ENCODE measurements at places on chromosomes 7 and 10. TPM values are rescaled to one million over a fixed set of nuclear protein-coding genes. Genes with fewer than 3 reads are reported as not detected.

DNA sequence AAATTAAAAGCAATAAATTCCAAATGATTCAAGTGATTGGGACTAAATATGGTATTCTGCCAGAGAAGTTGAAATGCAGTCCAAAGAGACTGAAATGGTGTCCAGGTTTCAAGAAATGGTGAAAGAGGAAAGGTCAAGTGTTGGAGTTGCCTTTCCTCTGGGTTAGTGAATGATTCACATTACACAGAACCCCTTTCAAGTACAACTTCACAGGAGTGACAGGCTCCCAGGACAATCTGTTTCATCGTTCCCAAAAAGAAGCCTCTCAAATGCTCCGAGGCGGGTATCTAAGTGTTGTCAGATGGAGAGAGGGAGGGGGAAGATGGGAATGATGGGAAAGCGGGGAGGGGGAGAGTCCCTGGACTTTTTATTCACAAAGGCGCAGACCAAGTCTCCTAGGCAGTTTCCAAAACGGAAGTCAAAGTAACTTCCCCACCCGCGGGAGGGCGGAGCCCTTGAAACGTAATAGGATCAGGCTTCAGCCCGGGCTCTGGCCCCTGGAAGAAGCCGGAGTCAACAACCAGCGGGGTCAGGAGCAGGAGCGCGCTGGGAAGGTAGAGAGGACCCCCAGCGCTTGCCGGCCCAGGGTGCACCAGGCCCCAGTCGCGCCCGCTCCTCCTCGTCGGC lies 754 bp downstream of the SLC25A13 start:
- peak; percentile 79 for DNase-seq

DNA sequence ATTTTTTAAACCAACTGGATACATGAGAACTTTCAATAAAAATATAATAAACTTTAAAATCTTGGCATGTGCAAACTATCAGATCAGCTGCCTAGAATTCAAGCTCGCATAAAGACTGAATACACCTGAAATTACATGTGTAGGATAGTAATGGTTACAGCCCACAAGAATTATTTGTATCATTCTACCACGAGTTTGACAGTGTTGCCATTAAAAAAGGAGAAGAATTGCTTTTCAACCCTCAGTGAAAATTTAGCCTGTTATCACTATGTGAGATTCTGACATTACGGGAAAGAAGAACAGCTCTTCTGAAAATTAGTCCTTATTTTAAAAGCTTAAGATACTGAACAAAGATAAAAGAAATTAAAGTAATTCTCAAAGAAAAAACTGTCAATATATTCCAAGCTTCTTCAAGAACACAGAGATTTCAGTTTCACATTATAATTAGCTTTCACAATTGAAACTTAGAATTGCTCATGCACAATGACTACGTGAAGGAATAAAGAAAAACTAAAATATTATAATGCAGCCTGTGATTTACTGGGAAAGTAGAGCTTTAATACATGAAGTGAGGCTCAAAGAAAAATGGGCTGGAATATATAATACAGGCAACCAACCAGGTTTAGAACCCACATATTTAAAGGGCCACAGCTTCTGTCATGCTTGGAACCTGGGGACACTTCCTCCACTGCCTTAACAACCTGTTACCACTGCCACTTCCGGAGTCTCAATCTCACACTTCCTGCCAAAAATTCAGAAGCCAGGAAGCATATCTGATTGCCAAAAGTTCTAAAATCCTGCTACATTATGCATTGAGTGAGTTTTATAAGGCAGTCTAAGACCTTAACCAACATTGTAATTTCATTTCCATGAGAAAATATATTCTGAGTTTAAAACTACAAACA lies 23.2 kb downstream of the TPK1 start:
- DNase-seq = no peak

The GPR15LG gene
- not detected for total RNA-seq

DNA sequence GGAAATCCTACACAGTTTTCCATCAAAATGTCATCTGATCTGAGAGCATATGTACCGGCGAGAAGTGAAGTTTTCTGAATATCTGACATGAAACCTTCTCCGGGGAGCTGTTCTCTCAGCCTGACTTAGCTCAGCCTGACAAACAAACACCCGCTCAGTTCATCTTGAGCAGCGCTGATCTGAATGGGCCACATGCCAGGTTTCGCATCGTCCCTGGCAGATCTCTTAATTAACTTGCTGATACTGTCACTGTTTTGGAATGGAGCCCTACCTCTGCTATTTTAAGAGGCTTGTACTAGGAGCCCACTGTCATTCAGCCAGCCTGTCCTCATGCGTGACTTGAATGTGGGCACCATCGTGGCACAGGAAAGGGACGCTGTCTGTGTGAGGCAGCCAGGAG lies 109.2 kb downstream of the STRA8 start:
- DNase-seq = peak; percentile 35

DNA sequence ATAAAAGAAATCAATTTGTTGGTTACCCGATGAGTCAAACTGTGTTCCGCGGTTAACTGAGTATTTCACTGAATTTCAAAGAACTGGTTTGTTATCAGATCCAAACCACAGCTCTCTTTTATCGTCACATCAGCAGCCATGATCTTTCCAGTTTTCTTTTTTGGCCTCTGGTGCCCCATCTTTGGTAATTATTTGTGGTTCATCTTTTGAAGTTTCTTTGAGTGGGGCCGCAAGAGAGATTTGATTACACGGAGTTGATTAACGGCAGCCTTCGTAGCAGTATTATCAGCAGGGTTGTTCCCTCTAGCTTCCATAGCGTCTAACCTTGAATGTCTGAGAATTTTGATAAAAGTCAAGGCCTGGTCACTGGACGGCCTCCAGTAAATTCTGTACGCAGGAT lies 154.9 kb upstream of the TNRC18 start:
- DNase-seq = no peak

The GNAT3 gene
- total RNA-seq = not detected

The SPDYE8 gene
- total RNA-seq = not detected

GRCh38 chr10:122462533-122463465 lies 1.4 kb downstream of the HTRA1 start:
- DNase-seq = no peak

The CFTR gene
- total RNA-seq = 0.16 TPM

The INMT gene
- 0.16 TPM for total RNA-seq

The TAC1 gene
- total RNA-seq = 3.6 TPM

The ZNF680 gene
- total RNA-seq = 73.6 TPM

The CPVL gene
- total RNA-seq = 69.9 TPM

- DNase-seq = no peak
These were observed 23.3 kb downstream of the AQP1 start for GRCh38 chr7:30934732-30935568.

The GIMAP5 gene
- 3.7 TPM for total RNA-seq

- DNase-seq = no peak
These were observed 59.8 kb downstream of the CPVL start for GRCh38 chr7:29086545-29086944.

DNA sequence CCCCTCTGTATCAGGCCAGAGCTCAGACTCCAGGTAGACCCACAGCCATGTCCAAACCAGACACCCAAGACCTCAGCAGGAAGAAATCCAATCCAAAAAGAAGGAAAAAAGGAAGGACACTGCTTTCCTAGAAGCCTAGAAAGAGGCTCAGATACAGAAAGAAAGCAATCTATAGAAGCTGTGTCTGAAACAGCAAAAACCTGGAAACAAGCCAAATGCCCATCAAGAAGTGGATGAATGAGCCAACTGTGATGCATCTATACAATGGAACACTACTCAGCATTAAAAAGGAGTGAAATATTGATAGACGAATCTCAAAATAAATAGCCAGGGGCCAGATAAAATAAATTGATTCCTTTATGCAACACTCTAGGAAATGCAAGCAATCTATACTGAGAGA lies 31.6 kb downstream of the GRB10 start:
- no peak for DNase-seq

DNA sequence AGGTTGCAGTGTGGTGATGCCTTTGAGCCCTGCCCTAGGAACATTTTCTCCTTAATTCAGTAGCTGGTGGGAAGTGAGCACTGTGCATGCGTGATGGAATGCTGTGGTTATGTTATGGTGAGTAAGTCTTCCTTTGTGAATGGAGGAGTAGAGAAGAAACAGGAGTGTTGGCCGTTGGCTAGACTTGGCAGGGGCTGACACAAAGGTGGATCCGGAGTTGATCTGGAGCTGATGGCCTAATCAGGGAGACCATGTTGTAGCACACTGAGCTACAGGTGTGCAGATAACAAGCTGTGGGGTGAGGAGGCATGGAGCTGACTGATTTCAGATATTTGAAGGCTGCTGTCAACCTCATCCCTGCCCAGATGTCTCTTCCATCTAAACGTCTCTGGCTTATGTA lies 122.3 kb downstream of the CNNM2 start:
- DNase-seq = no peak

Data from occipital lobe (tissue), 3 donors.